ENCODE measurements at places on chromosomes 13 and 19. TPM values are rescaled to one million over a fixed set of nuclear protein-coding genes. Genes with fewer than 3 reads are reported as not detected.

DNA sequence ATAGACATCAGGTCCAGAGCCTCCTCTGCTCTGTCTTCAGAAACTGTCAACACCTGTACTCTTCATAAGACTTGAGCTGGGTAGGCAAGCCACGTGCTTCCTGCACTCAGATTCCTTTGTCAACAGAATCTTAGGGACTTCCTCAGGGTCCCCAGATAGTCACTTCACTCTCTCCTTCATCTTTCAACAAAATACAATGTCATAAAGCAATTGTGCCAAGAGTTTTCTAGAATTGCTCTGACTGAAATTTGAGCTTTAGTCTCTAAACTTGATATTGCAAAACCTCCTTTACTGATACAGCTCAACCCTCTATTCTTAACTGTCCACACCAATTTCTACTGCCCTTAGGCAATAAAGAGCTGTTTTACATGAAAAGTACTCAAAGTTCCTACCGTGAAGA, 179.9 kb downstream of the IRS2 start:
- DNase-seq, result no peak

Gene KIR3DL2
- 0.37 TPM for total RNA-seq

Gene ITGBL1
- 19.4 TPM for total RNA-seq

DNA sequence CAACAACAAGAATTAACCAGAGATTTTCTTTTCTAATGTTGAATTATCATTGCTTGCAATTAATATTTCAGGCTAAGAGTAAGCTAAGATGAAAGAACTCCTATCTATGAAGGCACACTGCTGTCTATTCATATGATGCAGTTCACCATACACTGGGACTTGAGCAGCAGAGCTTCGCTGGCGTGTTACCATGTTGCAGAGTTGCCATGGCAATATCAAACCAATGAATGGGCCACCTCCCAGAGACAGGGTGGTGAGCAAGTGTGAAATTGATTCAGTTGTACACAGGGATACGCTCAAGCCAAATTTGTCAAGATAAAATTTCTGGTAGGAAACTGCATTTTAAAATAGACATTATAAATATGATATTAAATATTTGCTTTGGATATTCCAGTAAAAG, 69.3 kb upstream of the MYO16 start:
- no peak for DNase-seq

DNA sequence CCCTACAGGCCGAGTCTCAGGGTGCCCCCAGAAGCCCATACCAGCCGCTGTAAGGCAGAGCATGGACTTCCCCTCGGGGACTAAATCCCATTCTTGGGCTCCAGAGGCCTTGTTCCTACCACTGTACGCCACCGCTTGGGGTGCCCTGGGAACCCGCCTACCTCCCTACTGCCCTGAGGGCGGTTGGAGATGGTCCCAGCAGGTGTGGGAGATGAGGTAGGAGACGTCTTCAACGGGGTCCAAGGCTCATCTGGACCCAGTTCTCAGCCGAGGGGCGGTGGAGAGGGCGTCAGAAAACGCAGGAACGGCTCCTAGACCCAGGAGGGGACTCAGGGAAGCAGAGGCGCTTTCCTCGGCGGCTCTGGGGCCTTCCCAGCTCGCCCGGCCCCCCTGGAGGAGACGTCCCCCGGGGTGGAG, 833 bp upstream of the ZIK1 start:
- no peak for DNase-seq

Gene CD33
- 3.3 TPM for total RNA-seq

GRCh38 chr13:35810321-35810720, 320.9 kb downstream of the DCLK1 start:
- DNase-seq, result no peak

All from uterus (tissue), 4 donors.